T-helper 17 cell (primary cell): ENCODE measurements at places on chromosomes 16 and 17.
A peak's percentile ranks its signal among the peaks of the same experiment; 100 is the strongest.

- no peak for DNase-seq
These were observed 18.6 kb downstream of the GRIN2C start for GRCh38 chr17:74840989-74841666.

DNA sequence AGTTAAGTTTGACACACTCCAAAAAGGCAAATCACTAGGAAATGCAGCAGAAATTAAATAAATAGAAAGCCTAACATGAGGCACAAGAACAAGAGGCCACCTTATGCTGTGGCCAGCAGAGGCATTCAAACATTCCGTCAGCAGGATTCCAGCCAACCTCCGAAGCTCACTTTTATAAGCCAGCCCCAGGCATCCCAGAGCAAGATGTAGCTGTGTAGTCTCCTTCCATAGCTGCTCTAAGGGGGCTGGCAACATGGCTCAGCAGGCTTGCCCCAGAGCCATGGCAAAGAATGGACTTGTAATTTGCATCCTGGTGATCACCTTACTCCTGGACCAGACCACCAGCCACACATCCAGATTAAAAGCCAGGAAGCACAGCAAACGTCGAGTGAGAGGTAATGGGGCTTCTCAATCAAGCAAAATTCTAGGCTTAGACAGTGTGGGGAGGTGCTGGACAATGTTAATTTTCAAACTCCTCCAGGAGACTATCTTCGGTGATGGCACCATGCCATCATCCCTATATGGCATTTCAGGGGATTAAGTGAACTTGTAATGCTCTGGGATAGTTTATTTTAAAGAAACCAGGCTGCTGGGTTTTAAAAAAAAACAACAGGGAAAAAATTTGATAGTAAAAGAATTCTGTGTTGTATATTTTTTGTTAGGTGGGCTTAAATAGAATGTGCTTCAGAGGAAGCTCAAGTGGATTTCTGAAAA is at the start of gene CLEC3A:
Gene CLEC3A, plus strand, starts transcription at position 202 of the 714 bp plus-strand sequence. Its CDS starts 79 bp downstream, at position 281.
- DNase-seq = no peak

DNA sequence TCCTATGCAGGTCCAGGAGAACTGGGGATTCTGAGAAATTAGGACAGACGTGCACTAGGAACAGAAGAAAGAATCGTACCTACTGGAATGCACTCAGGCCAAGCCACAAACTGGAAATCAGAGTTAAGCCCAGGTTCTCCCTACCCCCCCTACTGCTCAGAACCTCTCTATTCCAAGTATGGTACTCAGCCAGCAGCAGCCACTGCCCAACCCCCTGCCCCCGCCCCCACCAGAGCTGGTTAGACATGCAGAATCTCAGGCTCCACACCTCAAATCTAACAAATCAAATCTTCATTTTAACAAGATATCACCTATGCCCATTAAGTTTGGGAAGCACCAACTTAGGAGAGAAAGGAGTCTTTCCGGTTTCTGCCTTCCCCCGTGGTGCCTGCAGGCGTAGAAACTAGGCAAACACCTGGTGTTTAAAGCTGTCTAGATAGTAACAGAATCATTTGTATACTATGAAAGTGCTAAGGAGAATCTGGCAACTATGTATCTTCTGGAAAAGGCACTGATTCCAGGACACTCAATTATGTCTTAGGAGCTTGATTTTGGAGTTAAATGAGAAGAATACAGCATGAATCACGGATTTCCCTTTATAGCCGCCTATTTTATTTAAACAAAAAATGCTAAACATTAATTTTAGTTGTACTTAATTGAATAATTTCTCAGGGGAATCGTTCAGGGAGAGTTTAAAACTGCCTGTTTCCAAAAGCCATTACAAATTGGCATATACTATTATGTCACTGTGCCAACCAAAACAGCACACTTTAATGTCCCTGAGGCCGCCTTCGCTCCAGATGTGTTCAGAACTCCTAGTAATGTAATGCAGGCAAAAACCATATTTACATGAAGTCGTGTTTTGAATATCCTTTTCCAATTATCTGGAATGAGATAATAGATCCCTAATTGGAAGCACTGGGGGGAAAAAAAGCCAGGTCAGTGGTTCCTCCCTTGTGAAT is 166.5 kb downstream of the STX8 start:
- DNase-seq = no peak

DNA sequence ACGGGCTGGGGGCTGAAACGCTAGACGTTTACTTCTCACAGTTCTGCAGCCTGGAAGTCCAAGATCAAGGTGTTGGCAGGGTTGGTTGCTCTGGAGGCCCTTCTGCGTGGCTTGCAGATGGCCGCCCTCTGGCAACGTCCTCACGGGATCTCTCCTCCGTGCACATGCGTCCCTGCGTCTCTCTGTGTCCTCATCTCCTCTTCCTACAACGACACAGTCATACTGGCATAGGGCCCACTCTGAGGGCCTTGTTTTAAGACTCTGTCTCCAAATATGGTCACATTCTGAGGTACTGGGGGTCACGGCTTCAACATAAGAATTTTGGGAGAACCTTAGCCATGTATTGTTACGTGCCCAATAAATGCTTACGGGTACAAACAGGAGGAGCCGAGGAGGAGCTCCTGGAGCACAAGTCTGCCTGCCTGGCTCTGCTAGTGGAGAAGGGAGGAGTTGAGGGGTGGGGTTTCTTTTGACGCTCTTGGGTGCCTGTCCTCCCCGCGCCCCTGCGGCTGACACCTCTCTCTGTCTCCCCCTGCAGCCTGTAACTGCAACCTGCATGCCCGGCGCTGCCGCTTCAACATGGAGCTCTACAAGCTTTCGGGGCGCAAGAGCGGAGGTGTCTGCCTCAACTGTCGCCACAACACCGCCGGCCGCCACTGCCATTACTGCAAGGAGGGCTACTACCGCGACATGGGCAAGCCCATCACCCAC is 141.1 kb downstream of the NTN1 start:
- DNase-seq = no peak

DNA sequence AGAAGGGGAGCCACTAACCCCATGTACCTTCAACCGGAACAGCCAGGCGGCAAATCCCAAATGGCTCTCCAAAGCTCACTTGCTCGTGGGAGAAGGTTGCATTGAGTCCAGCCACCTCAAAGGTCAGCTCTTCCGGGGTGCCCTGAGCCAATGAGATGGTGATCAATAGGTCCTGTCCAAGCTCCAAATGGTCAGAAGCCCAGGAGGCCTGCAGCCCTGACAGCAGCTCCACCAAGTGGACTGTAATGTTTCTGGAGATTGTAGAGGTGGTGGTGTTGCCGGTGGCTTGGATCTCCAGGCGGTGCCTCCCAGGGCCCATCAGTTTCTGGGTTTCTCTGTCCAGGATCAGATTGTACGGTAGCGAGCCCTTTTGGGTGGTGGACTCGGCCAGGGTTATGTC is 39.9 kb upstream of the BCO1 start:
- DNase-seq = no peak

DNA sequence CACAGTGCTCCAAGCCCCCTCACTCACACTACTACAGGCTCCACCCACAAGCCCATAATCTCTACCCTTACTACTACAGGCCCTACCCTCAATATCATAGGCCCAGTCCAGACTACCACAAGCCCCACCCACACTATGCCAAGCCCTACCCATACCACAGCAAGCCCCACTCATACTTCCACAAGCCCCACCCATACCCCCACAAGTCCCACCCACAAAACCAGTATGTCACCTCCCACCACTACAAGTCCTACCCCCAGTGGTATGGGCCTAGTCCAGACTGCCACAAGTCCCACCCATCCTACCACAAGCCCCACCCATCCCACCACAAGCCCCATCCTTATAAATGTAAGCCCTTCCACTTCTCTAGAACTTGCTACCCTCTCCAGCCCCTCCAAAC is 13.8 kb downstream of the RIPOR1 start:
- DNase-seq = peak; percentile 61

DNA sequence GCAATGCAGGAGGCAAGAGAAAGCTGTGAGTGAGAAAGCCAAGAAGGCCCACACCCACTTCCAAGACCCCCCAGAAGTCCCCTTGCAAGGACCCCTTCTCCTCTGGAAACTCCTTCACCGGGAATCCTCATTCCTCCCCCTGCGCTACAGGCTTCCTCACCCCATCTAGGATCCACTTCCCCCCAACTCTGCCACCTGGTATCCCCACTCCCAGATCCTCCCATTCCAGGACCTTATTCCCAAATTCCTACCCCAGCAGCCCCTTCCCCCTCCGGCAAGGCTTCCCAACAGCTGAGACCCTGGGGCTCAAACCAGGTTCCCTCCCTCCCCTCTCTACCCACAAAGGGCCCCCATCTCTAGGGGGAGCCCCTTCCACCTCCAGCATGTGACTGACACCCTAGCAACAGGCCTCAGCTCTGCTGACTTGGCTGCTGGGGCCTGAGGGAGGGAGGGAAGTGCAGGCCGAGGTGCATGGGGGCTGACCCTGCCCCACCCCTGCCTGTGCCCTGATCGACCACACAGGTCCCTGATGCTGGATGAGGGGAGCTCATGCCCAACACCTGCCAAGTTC is 2.1 kb downstream of the HSF4 start:
- no peak for DNase-seq

GRCh38 chr17:19337712-19338023 is 24.9 kb downstream of the B9D1 start:
- no peak for DNase-seq

DNA sequence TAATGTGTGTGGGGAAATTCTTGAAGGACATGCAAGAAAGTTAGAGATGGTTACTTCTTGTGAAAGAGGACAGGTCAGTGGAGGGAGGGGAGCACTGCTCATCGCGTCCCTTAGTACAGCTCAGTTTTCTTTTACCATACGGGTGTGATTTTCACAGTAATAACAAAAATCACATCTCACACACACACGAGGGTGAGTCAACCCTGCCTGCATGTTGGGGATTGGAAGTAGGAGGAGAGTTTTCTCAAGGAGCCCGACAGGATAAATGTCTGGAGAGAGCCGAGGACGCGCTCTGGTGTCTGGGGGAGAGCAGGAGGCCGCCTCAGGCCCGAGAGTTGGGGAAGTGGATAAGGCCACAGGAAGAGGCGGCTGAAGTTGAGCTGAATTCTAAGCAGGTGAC is 16.4 kb downstream of the PLCD3 start:
- DNase-seq = no peak

GRCh38 chr17:3032258-3033247 is 30.9 kb downstream of the OR1D5 start:
- DNase-seq = no peak

- DNase-seq = no peak
These were observed 83.4 kb downstream of the ZDHHC7 start for GRCh38 chr16:84927621-84928591.

GRCh38 chr17:32609085-32609484 is 122.3 kb downstream of the CDK5R1 start:
- DNase-seq = peak; percentile 17

GRCh38 chr17:16269658-16270057 is 52.6 kb downstream of the PIGL start:
- no peak for DNase-seq

DNA sequence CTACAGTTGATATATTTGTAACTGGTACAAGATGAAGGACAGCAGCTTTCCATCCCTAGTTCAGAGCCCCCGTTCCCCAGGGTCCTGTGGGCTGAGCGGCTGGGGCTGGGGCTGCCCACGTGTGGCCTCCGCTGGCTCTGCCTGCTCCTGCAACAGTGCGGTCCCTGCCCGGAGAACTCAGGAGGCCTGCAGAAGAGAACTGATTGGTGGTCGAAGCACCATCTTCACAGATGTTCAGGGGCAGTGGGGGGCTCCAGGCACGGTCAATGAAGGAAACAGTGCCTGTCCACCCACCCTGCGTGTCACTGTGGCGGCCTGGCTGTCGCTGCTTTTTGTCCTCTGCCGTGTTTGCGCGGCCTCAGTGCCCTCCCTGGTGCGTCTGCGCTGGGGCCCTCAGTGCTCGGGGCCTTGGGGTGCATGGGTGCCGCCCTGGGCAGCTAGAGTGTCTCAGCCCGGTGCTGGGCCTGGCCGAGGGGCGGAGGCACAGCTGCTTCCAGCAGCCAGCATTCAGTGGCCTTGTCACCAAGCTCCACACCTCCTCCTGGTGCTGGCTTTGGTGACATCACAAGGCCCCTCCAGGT is 4.2 kb upstream of the NUDT16L1 start:
- no peak for DNase-seq

GRCh38 chr17:20228860-20229259 is 219.7 kb downstream of the SPECC1 start:
- no peak for DNase-seq

DNA sequence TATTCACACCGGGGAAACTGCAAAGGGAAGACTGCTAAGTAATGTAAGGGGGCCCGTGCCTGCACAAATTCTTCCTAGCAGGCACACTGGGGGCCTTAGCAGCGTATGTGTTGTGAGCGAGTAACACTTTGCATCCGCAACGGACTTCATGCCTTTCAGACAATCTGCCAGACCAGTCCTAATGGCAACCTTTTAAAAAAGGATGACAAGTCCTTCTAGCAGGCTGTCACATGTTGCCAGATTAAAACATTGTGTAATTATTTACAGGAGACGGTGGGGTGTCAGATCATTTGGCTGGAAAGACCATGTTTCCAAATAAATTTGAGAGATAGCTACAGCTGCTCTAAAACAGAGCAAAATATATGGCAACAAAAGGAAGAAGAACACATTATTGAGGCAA is 46.1 kb downstream of the CPPED1 start:
- no peak for DNase-seq

GRCh38 chr17:72351884-72352346 is 231.1 kb downstream of the SOX9 start:
- no peak for DNase-seq

GRCh38 chr17:78896091-78896833 is 6.7 kb downstream of the CEP295NL start:
- no peak for DNase-seq

GRCh38 chr17:31148205-31148604 is 53.4 kb downstream of the NF1 start:
- no peak for DNase-seq

DNA sequence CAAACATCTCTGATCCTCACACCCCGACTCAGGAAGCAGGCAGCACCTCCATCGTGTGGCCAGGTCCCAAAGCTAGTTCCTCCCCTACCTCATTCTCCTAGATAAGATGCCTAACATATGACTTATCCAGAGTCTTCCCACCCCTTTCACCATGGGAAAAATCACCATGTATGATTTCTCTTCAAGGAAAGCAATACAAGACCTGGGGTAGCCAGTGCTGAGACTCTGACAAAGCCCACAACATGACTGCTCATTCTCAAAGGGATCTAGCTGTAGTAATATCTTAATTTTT is 45.1 kb downstream of the CMTM4 start:
- DNase-seq = no peak

- no peak for DNase-seq
These were observed 20.8 kb downstream of the DCUN1D3 start for GRCh38 chr16:20879175-20880040.

DNA sequence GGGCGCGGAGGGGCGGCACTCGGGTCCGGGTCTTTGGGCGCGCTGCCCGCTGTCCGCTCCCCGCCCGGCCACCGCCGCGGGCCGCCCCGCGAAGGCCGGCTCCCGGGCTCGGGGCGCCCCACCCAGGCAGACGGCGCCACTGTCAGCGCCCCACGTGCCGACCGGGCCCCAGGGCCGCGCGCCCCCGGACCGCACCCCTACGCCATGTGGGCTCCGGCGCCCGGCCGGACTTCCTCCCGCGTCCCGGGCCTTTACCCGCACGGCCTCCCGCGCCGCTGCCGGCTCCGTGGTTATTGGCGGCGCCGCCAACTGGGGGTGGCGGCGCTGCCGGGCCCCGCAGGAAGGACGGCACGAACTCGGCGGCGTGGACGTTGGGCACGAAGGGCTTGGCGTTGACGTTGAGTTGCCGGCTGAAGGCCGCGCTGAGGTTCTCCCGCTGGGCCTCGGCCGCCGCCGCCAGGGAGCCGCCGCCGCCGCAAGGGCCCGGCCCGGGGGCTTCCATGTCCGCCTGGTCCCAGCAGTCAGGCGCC is 577 bp downstream of the GSPT1 start:
- peak; percentile 25 for DNase-seq

- DNase-seq = no peak
These were observed 840 bp downstream of the MYO1C start for GRCh38 chr17:1491443-1492248.
